Activated T-cell treated with anti-CD3 and anti-CD28 coated beads, Interleukin-2, amount 50 U/mL, for 4 hours (primary cell): ENCODE measurements at places on chromosomes 1 and 21. TPM values are rescaled to one million over a fixed set of nuclear protein-coding genes. Genes with fewer than 3 reads are reported as not detected.

SYNJ1 gene
- total RNA-seq = 11.6 TPM

BRDT gene
- total RNA-seq = not detected

KIF21B gene
- total RNA-seq = 30.3 TPM

WNT4 gene
- total RNA-seq = not detected

KCNH1 gene
- not detected for total RNA-seq

ATP1A1 gene
- 383 TPM for total RNA-seq

FCGR3A gene
- total RNA-seq = 0.40 TPM

JAM2 gene
- 0.29 TPM for total RNA-seq

RIMS3 gene
- 0.57 TPM for total RNA-seq

AMY1A gene
- total RNA-seq = not detected

GSTM5 gene
- not detected for total RNA-seq

DNA sequence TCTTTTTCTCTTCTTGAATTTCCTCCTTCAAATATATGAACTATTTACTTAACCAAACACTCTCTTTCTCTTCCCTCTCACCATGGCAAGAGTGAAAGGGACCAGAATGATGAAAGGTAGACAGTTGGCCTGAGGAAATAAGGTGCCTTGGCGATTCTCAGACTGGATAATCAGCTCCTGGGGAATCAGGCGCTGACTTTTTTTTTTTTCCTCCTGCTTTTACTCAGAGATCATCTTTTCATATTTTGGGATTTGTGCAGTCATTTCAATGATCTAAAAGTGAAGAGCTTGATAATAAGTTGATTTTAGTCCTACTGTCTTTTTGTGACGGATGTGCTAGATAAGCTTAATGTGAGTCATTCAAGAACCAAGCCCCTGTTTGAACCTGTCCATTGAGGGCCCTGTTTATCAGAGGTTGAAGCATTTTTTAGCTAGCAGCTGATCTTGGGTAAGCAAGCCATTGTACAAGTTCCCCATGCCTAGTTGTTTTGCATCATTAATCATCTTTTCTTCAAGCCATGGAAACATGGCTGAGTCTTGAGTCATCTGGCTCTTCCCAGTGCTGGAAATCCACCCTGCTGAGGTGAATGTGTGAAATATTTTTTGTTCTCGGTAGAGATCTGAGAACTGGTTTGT, 40.8 kb downstream of the ITSN1 start:
- DNase-seq = no peak

GRCh38 chr1:6110326-6110725, 64.6 kb downstream of the KCNAB2 start:
- no peak for DNase-seq

- peak; percentile 17 for DNase-seq
Observed at GRCh38 chr1:93346421-93346993, 800 bp downstream of the DR1 start.

GRCh38 chr21:43318841-43319781, 107.8 kb downstream of the SIK1 start:
- no peak for DNase-seq

- DNase-seq = no peak
Observed at GRCh38 chr1:98264727-98265126, 343.9 kb upstream of the DPYD start.

- DNase-seq = no peak
Observed at GRCh38 chr1:178019622-178020021, 49.8 kb upstream of the SEC16B start.

DNA sequence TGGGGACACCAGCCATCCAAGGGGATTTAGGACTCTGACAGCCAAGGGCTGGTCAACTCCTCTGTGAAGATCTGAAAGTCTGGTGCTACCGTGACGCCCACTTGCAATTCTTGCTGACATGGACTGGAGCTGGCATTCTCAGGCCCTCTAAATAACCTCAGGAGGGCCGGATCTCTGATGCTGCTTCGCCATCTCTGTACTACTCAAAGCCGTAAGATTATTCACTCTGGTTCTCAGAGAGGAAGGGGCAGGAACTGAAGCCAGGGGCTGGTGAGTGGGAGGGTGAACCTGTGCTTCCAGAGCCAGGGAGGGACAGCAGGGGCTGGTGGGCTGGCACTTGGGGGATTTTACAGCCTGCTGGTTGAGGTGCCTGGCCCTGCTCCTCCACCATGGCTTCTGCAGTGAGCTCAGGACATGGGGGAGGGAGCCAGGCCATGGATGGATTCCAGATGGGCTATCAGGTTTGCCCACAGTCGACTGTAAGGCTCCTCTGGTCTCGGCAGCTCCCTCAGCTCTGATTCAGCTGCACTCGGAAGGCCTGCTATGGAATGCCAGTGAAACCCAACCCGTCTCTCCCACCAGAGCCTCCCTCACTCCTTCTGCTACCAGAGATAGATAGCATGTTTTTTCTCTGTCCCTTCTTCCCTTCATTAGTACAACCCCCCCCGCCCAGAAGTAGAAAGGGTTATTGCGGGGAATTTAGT, 84.5 kb downstream of the PLXNA2 start:
- no peak for DNase-seq

GRCh38 chr1:248847181-248847955, 9.3 kb downstream of the ZNF672 start:
- no peak for DNase-seq

DNA sequence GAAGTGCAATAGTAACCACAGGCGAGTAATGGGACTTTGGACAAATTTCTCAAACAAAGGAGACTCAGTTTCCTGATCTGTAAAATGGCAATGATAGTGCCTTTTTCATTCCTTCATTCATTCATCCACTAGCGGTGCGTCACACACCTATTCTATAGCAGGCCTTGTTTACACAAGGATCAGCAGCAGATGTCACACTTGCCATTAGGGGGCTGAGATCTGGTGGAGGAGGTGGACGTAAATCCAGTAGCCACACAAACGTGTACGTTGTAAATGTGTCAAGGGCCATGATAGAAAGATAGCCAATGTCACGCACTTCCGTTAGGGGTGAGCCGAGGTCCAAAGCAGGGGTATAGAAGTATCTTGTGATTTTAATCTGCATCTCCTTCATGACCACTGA, 34.2 kb downstream of the SERINC2 start:
- DNase-seq = no peak

DNA sequence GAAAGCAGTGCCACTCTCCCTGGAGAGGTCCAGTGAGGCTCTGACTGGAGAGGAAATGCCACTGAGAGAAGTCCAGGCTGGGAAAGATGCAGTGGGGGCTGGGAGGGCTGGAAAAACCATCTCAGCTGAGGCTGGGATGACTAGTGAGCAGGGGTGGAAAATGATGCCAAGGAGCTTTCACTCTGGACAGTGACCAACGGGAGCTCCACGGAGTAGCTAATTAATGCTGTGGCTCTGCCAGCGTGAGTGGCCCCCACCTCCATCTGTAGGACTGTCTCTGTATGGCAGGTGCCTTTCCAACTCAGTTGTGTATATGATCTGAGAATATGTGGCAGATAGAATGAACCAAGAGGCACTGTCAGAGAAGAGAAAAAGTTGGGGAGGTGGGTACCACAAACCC, 86.7 kb downstream of the DDX20 start:
- DNase-seq = no peak

- no peak for DNase-seq
Observed at GRCh38 chr1:177817937-177818875, 151.7 kb downstream of the SEC16B start.

DNA sequence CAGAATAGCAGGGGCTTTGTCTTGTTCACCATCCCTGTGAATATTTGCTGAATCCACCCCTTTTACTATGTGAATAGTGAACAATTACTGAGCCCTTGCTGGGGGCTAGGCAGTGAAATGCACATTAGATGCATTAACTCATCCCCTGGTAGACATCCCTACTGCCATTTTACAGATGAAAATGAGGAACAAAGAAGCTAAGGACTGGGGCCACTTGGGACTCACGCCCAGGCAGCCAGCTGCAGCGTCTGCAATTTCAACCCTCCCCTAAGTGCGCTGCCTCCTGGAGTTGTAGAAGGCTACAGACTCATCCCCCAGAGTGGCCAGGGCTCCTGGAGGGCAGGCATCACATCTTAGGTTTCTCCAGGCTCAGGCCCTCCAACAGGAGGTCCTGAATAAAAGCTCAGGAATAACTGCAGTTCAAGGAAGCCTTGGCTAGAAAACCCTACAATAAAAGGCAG, 31.6 kb downstream of the CAPZB start:
- no peak for DNase-seq

GRCh38 chr1:85494904-85495266, 29.9 kb upstream of the DDAH1 start:
- no peak for DNase-seq

DNA sequence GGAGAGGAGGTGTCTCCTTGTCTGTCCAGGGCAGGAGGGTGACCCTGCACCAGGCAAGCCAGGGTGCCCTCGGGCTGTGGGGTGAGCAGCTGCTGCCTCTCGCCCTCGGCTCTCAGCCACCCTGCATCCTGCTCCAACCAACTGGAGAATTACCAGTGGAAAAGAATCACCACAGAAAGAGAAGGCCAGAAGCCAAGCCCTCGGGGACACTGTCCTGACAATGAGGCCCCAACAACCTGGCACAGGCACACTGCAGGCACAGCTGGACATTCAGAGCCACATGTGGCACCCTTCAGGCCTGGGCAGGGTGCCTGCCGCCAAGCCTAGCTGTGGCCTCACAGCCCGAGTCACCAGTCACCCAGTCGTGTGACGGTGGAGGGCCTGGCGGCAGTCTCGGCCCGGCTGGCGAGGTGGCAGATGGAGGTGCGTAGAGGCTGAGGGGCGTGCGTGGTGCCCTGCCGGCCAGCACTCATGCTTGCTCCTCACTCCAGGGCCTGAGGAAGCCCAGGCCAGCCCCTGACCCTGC, 12.0 kb downstream of the MEGF6 start:
- no peak for DNase-seq

- no peak for DNase-seq
Observed at GRCh38 chr1:63671514-63671913, 78.3 kb downstream of the PGM1 start.

DNA sequence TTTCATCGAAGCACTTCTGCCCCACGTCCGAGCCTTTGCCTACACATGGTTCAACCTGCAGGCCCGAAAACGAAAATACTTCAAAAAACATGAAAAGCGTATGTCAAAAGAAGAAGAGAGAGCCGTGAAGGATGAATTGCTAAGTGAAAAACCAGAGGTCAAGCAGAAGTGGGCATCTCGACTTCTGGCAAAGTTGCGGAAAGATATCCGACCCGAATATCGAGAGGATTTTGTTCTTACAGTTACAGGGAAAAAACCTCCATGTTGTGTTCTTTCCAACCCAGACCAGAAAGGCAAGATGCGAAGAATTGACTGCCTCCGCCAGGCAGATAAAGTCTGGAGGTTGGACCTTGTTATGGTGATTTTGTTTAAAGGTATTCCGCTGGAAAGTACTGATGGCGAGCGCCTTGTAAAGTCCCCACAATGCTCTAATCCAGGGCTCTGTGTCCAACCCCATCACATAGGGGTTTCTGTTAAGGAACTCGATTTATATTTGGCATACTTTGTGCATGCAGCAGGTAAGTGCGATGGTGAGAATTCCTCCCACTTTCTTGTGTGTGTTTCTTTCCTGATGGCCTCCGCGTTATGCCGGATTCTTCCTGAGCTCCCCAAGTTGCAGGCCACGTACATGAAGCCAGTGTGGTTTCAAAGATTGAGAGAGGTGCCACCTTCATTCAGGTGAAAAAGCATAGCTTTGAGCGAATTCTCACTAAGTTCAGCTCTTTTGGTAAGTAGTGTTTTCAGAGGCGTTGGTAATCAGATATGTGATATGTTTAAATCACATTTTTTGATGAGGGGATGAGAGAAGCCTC, 6.0 kb downstream of the NFIA start:
- no peak for DNase-seq

- no peak for DNase-seq
Observed at GRCh38 chr1:156412653-156413321, 43.8 kb downstream of the RHBG start.

DNA sequence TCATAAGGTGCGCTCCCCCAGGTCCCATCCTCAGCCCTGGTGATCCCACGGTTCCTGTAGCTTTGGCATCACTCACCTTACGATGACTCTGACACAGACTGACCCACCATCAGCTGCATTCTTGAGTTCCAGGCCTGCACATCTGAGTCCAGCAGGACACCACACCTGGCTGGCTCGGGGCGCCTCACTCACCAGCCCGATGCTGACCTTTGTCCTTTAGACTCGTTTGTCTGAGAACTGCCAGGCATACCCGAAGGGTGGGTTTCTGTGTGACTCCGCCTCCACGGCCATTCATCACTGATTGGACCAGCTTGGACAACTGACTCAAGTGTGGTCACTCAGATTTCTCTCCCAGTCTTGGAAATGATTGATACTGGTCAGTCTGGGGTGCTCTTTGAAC, 129.4 kb upstream of the CSF3R start:
- no peak for DNase-seq

DNA sequence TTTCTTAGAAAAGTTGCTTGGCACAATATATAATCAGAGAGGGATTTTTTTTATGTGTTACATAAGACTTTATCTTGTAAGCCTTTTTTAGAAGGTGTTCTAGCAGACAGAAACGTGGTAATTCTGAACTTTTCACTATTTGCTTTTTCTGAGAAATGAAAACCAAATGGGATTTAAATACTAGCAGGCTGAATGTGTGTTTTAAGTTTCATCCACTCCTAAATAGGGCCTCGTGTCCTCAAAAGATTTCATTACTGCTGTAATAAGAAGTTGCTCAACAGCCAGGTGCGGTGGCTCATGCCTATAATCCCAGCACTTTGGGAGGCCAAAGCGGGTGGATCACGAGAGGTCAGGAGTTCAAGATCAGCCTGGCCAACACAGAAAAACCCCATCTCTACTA, 44.7 kb upstream of the FMO2 start:
- DNase-seq = no peak

GRCh38 chr1:33443705-33444180, 12.8 kb upstream of the PHC2 start:
- no peak for DNase-seq

DNA sequence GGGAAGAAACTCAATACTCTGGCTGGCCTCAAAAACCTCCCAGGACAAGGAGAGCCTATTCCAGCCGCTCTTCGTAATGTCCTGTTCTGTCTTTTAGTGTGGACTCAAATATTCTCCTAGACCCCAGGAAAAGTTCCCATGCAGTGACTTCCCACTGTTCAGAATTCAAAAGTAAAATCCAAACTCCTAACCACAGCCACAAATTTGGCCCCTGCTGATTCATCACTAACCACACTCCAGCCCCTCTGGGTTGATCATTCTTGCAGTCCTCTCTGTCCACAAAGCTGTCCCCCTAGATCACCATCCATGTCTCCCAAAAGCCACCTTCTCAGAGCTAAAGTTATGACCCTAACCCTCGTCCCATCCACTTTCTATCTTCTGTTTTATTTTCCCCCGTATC, 5.1 kb downstream of the CTNNBIP1 start:
- DNase-seq = no peak

DNA sequence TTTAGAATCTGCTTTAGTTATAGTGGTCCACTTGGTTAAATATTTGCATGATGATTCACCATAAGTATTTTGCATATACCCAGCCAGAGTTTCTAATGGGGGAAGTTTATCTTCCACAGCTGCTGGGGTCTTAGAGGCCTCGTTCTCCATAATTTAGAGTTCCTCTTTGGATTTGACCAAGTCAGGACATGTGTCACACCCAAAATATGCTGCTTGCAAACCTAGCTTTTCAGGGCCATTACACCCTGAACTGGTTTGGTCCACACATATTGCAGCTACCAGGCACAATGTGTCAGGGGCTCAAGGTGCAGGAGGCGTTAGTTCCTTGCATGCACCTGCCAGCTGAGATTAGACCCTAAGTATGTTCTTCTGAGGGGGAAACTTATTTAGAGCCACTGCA, 17.1 kb upstream of the FMO4 start:
- no peak for DNase-seq

- DNase-seq = no peak
Observed at GRCh38 chr1:221206076-221206475, 326.8 kb downstream of the HLX start.
